ENCODE measurements at places on chromosomes 5 and 9.

DNA sequence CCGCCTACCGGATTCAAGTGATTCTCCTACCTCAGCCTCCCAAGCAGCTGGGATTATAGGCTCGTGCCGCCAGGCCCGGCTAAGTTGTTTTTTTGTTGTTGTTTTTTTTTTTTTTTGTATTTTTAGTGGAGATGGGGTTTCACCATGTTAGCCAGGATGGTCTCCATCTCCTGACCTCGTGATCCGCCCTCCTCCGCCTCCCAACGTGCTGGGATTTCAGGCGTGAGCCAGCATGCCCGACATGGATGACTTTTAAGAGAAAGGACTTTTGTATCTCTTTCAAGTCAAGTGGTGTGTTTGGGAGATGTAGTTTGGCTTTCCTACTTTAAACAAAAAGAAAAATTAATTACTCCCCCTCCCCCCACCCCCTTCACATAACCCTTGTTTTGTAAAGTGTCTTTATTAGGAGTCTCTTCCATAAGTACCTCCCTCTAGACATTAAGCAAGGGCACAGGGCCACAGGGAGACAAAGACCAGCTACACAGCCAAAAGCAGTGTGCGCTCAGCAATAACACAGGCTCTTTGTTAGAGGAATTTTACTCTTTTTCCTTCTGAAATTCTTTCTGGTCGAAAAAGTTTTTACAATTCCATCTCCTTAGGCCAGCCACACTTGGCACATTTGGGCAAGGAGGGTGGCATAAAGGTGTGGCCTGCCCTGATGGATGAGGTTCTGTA, 31.2 kb downstream of the JAKMIP2 start:
- no peak for DNase-seq

GRCh38 chr9:88889386-88889785, 101.9 kb upstream of the S1PR3 start:
- no peak for DNase-seq

DNA sequence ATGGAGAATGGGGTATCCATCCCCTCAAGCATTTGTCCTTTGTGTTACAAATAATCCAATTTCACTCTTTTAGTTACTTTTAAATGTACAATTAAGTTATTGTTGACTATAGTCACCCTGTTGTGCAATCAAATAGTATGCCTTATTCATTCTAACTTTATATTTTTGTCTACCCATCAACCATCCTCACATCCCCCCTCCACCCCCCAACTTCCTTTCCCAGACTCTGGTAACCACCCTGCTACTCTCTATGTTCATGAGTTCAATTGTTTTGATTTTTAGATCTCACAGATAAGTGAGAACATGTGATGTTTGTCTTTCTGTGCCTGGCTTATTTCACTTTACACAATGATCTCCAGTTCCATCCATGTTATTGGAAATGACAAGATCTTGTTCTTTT, 15.4 kb upstream of the RANBP17 start:
- DNase-seq, result no peak

- no peak for DNase-seq
Observed at GRCh38 chr5:74182603-74183002, 457.9 kb downstream of the ENC1 start.

DNA sequence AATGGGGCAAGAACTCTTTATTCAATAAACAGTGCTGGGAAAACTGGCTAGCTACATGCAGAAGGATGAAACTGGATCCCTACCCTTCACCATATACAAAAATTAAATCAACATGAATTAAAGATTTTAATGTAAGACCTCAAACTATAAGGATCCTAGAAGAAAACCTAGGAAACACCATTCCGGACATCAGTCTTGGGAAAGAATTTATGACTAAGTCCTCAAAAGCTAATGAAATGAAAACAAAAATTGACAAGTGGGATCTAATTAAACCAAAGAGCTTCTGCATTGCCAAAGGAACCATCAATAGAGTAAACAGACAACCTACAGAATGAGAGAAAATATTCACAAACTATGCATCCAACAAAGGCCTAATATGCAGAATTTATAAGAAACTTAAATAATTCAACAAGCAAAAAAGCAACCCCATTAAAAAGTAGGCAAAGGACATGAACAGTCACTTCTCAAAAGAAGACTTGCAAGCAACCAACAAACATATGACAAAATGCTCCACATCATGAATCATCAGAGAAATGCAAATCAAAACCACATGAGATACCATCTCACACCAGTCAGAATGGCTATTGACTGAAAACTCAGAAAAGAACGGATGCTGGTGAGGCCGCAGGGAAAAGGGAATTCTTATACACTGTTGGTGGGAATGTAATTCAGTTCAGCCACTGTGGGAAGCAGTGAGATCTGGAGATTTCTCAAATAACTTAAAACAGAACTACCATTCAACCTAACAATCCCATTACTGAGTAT, 104.3 kb upstream of the MAP3K1 start:
- DNase-seq, result no peak

DNA sequence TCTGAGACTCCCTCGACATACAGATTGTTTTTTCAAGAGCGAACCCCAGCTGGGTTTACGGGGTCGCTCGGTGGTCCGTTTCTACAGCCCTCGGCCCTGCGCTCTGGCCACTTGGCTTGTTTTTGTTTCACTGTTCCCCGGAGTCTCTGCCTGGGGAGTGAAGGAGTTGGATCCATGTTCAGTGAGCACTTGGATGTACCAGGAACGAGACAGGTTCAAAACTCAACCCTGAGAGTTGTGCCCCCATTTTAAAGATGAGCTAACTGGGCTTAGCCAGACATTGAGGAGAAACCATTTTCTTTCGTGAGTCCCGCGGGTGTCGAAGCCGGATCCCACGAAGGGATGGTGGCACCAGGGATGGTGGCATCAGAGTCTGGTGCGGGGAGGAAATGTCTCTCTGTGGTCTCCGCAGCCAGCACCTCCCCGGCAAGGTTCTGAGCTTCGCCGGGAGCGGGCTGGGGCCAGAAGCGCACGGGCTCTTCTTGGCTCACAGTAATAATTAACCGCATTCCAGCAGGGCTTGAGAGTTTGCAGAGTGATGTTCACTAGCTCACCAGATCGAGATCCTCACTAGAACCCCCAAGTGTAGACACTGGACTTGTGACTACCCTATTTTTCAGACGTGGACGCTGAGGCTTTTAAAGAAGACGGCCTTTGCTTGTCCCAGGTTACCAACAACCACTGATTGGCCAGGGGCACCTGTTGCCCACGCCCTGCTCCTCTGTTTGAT, 1.0 kb downstream of the MSX2 start:
- no peak for DNase-seq

DNA sequence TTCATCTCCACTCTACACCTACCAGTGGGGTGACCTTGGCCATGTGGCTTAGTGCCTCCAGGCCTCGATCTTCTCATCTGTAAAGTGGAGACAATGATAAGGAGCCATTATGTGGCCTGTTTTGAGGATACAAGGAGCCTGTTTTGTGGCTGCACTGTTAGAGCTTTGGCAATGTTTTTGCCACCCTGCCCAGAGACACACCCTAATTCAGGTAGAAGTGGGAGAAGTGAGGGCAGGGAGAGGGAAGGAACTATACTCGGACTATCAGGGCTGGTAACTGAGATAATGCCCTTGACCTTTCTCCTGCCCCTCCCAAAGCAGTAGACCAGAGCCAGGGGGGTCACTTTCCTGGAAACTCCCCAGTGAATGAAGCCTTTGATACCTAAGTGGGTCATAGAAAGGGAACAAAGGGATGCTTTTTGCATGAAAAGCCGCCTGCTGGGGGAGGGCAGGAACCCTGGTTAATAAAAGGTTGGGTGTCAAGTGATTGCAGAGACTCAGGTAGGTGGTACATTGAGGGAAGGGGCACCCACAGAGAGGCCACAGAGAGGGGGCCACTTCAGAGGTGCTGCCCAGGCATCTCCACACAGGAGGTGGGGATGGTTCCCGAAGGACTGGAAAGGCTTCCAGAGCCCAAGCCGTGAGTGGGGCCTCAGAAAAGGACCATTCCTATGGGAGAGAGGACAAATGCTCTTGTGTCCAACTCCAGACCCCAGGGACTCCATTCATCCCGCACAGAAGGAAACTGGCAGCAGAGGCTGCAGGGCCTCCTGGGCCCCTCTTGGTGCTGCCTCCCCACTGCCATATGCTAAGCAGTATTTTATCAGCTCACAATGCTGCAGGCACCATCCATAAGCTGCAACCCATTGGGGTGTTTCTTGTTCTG, 42.3 kb upstream of the VDAC1 start:
- DNase-seq, result no peak
